ENCODE measurements at places on chromosomes 13 and 19.
A peak's percentile ranks its signal among the peaks of the same experiment; 100 is the strongest.

DNA sequence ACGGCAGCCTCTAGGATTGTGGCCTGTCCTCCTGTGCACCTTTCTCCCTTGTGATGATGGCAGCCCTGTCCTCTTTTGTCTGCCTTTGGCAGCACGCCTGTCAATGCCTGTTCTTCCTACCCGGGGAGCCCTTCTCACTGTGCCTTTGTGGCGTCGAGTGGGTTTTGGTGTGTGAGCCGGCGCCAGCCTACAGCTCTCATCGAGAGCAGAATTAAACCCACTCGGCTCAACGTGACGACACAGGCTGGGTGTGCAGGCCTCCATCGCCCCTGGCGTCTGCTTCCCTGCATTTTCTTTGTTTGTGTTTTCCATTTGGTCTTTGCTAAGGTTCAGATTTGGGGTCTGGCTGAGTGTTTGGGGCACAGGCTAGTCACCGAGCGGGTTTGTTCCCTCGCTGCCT, 34.4 kb downstream of the AP1M1 start:
- DNase-seq = no peak

- peak; percentile 32 for DNase-seq
Measured at GRCh38 chr19:50415661-50416033, 3.1 kb upstream of the SPIB start.

- no peak for DNase-seq
Measured at GRCh38 chr13:64697226-64697625, 2532.9 kb downstream of the PCDH9 start.

- DNase-seq = no peak
Measured at GRCh38 chr19:35783469-35784434, 8.4 kb downstream of the ARHGAP33 start.

GRCh38 chr19:40776932-40777644, 959 bp upstream of the RAB4B start:
- DNase-seq = peak; percentile 95

GRCh38 chr13:81770868-81771505, 1430.1 kb upstream of the SPRY2 start:
- no peak for DNase-seq

DNA sequence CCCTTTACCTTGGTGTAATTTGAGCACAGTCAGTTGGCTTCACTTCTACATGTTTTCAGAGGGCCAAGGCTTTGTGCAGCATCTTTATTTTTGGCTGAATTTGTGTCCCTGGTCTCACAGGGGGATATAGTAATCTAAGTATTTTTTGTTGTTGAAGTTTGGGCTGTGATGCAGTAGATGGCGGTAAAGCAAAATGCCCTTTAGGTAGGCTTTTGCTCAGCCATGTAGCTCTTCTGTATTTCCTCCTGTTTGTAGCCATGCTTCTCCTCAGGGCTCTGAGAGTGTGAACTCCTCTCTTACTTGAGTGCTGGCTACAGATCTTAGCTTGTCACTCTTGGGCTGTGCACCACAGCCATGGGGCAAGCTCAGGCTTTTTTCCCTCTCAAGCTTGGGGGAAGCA, 328.6 kb downstream of the SLITRK5 start:
- DNase-seq = no peak

DNA sequence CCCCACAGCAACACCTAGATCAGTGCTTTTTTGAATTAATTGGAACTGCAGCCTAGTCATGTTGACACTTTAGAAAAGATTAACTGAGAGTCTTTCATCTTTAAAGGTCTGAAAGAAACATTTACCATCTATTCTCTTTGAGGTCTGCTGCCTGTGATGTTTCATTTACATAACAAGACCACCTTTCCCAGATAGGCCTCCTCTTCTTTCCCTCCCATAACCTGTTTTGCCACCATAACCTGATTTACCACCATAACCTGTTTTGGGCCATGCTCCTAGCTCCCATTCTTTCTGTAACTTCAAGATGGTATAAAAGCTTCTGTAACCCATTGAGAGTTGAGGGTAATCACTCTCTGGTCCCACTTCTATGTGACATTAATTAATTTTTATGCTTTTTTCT, 320.8 kb downstream of the PCDH20 start:
- DNase-seq = no peak

DNA sequence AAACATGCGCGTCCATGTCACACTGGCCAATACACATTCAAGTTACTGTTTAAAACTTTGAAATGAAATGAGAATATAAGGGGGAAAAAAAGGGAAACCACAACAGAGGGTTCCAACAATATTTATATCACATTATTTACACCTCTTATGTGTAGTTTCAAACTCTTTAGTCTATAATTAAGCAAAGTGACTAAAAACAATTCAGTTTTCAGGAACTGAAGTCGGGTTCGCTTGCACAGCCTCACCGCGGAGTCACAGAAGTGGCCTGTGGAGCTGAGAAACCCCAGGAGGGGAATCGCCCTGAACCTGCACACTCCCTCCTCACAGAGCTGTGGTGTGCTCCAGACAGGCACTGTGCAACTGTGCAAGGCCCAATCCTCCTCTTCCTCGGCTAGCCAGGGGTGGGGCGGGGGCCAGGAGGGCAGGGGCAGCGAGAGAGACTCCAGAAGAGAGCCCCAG, 75.9 kb downstream of the STK24 start:
- no peak for DNase-seq

- no peak for DNase-seq
Measured at GRCh38 chr13:51246418-51247277, 24.4 kb downstream of the FAM124A start.

GRCh38 chr19:39238209-39238608, 6.6 kb downstream of the IFNL3 start:
- DNase-seq = no peak

DNA sequence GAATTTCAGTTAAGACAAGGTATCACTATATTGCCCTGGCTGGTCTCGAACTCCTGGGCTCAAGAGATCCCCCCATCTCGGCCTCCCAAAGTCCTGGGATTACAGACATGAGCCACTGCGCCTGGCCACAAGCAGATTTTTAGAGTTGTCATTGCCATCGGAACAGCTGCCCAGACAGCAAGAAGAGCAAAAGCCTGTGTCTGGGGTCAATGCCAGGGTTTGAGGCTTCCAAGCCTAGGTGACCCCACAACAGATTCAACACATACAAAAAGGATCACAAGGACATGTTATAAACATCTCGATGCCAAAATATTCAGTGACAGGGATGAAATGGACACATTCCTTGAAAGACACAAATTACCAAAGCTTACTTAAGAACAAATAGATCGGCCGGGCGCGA, 40.1 kb upstream of the KLF2 start:
- no peak for DNase-seq

DNA sequence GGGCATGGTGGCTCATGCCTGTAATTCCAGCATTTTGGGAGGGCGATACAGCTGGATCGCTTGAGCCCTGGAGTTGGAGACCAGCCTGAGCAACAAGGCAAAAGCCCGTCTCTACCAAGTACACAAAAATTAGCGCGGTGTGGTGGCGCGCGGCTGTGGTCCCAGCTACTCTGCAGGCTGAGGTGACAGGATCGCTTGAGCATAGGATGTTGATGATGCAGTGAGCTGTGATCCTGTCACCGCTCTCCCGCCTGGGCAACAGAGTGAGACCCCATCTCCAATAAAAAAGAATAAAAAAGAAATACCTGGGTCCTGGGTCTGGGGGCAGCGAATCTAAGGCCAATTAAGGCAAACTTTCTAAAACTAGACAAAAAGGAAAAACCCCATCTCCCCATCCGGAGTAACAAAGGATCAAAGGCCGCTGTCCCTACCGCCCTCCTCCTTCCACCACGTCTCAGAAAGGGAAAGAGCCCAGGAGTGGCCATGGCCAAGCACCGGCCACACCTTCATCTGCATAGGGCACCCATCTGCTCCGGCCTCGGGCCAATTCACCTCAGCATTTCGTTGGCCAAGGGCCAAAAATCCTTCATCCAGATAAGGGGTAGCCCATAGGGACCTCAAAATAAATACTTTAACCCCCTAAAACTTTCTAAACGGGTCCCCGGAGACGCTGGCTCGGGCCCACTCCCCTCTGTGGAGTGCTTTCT, 851 bp downstream of the ZNF320 start:
- no peak for DNase-seq

- DNase-seq = no peak
Measured at GRCh38 chr19:23882493-23882892, 32.2 kb upstream of the ZNF726 start.

GRCh38 chr13:71852736-71853135, 14.3 kb downstream of the DACH1 start:
- DNase-seq = no peak

GRCh38 chr13:95926231-95926630, 127.0 kb downstream of the UGGT2 start:
- DNase-seq = no peak

- DNase-seq = no peak
Measured at GRCh38 chr19:37986048-37986750, 79.2 kb downstream of the SIPA1L3 start.

DNA sequence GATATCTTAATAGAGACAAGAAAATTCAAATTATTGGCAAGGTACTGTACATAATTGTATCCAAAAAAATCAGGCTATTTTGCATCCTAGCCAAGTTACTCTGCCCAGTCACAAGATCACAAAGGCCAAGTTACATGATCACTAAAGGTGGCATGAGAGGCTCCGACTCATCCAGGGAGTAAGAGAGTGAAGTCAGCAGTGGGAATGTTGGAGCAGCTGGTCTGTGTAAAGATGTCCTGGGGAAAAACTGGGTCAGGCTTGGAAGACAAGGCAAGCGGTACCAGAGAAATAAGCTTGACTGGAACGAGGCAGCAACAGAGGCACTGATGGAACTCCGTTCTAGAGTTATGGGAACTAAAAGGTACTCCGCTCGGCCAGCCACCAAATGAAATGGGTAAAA, 50.2 kb upstream of the PSG2 start:
- DNase-seq = no peak

DNA sequence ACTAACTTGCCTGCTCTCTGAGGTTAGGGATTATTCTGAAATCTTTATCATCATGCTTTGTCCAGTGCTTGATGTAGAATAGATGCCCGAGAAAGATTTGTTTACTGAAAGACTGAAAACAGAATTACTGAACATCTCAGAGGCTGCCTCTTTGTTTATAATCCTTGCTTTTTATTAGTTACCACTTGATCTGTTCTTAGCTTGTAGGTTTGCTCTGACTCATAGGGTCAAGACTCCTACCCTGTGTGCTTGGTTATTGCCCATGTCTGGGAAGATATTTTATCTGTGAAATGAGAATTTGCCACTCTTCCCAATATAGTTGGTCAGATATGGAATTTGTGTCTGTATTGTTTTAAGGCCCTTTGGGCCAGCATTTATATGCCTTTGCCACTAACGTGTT, 675.3 kb downstream of the DIAPH3 start:
- DNase-seq = no peak

DNA sequence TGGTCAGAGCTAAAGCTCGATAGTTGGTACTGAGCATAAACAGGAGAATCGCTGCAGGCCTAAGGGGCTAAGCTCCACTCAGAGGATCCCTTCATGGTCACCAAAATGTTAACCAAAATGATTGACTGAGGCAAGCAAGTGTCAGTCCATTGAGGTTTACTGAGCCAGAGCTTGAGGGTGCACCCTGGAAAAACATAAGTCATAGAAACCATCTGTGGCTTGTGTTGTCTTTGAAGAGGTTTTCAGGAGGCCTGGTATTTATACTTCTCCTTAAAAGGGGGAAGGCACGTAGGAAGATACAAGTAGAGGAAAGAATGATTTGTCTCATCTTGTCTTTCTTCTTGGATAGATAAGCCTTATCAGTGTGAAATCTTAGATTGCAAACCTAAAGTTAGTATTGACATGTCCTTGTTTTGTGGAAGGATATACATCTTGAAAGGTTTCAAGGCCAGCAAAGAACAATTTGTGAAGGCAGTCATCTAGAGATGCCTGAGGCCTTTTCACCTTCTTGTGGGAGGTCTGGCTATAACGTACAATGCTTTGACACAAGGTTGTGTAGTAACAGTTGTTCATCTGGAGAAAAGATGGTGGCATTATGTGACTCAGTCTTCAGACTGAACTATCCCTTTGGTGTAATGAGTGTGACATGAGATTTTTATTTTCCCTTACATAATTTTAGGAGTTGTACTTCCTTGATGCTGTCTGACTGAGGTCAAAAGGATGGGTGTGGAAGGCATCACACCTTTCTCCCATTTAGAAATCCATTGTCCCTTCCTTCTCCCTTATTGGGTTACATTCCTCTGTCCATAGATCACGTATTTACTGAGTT, 14.7 kb upstream of the CEACAM6 start:
- DNase-seq = no peak

DNA sequence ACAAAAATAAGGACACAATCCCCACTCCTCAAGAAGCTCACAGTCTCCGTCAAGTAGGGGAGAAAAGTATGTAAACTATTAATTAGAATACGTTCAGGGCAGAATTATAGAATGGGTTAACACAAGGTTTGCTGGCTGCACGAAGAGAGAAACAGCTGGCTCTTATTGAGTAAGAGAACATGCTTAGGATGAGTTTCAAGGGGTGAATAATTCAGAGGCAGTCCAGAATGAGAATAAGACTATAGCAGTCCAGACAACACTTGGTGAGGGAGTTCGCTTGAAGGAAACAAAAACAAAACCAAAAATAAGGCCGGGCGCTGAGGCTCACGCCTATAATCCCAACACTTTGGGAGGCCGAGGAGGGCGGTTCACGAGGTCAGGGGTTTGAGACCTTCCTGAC, 61.9 kb downstream of the THSD1 start:
- DNase-seq = no peak

DNA sequence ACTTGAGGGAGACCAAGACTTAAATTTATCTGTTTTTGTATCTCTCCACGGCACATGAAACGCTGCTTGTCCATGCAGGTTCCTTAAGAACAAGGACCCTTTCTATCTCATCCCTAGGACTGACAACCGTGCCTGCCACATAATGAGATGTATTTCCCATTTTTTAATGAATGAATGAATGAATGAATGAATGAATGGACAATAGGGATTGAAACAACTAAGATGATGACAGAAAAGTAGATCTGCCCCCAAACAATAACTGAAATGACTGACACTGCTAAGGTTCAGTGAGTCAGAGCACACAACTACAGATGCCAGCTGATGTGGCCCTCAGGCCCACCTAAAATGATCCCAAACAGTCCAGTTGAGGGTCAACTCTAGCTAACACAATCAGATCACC, 69.8 kb downstream of the USP12 start:
- DNase-seq = no peak

DNA sequence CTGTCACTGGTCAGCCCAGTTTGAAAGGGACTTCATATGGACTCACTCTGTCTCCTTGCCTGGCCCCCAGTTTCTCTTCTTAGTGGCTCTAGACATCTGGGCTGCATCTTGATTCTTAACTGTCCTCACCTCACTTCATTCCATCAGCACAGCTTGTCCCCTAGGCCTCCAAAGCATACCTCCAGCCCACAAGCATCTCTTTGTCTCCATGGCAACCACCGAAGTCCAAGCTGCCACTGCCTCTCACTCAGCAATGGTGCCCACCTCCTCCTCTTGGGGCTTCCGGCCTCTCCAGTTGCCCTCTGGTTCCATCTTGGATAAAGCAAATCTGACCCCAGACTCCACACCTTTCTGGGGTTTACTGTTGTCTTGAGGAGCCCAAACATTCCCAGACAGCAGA, 9.9 kb upstream of the KLHL26 start:
- DNase-seq = no peak

GRCh38 chr13:79451500-79451962, 29.4 kb upstream of the NDFIP2 start:
- peak; percentile 84 for DNase-seq

- no peak for DNase-seq
Measured at GRCh38 chr13:103960001-103960400, 893.8 kb upstream of the SLC10A2 start.

Data from CD4-positive, alpha-beta T cell treated with Interleukin-10 for 1 hour (primary cell).